ENCODE measurements at places on chromosomes 5 and 9.

- DNase-seq: no peak
Observed at GRCh38 chr9:103999375-104000062, 94.6 kb upstream of the SMC2 start.

- DNase-seq: no peak
Observed at GRCh38 chr9:86804011-86804410, 143.3 kb downstream of the GAS1 start.

DNA sequence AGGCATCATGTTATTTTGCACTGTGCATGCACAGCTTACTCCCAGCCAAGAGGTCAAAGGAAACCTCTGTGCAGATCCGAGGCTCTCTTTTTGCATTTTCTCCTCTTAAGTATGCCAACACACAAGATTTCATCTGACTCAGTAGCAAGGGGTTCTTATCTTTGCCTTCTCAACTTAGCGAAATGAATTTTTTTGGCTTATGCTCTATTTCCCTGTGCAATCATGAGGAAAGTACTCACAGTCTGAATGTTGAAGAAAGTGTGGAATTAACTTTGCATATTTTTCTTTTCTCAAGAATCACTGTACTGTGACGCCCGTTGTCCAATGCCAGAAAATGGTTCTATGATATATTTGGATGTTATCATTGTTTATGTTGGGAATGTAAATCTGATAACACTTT is 173.5 kb upstream of the FBXL7 start:
- DNase-seq: no peak

DNA sequence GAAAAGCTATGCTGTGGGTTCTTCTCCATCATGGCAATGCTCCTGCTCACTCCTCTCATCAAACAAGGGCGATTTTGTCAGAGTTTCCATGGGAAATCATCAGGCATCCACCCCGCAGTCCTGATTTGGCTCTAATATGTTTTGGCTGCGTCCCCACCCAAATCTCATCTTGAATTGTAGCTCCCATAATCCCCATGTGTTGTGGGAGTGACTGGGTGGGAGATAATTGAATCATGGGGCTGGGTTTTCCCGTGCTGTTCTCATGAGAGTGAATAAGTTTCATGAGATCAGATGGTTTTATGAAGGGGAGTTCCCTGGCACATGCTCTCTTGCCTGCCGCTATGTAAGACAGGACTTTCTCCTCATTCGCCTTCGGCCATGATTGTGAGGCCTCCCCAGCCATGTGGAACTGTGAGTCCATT is 163.8 kb downstream of the GADD45G start:
- DNase-seq: no peak

- DNase-seq: no peak
Observed at GRCh38 chr5:87389296-87390034, 23.3 kb downstream of the CCNH start.

- no peak for DNase-seq
Observed at GRCh38 chr5:100780376-100780870, 122.7 kb downstream of the ST8SIA4 start.

DNA sequence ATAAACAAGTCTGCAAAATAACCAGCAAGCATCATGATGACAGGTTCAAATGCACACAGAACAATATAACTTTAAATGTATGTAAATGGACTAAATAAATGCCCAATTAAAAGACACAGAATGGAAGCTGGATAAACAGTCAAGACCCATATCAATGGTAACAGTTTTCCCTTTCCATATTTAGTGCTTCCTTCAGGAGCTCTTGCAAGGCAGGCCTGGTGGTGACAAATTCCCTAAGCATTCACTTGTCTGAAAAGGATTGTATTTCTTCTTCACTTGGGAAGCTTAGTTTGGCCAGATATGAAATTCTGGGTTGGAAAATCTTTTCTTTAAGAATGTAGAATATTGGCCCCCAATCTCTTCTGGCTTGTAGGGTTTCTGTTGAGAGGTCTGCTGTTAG is 120.2 kb upstream of the RASA1 start:
- DNase-seq: no peak

GRCh38 chr9:34896112-34896511 is 62.0 kb upstream of the PHF24 start:
- no peak for DNase-seq

DNA sequence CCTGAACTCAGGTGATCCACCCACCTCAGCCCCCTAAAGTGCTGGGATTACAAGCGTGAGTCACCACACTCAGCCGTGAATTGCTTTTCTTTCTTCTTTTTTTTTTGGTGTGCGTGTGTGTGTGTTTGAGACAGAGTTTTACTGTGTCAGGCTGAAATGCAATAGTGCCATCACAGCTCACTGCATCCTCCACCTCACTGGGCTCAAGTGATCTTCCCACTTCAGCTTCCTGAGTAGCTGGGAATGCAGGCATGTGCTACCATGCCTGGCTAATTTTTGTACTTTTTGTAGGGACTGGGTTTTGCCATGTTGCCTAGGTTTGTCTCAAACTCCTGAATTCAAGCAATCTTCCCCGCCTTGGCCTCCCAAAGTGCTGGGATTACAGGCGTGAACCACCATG is 113.7 kb upstream of the HAPLN1 start:
- DNase-seq: no peak

- no peak for DNase-seq
Observed at GRCh38 chr9:72949918-72950325, 2.9 kb downstream of the ALDH1A1 start.
